ENCODE measurements at places on chromosomes 1 and 21.

DNA sequence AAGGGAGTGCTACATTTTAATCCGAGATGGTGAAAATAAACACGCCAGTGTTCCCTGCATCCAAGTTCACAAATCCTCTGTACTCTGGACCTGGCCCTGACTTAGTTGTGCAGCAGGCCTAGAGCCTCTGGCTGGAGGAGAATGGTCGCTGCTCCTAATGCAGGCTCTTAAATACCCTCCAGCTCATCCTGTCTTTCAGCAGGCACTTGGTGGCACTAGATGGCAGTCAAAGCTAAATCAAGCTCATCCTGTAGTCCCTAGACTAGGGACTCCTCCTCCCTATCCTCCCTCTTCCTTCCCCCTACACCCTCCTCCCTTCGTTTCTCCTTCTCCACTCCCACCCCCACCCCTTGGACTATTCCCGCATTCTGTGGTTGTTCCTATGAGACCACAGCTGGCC, 41.6 kb upstream of the MTR start:
- DNase-seq, result no peak

GRCh38 chr1:66336641-66336990, 197.3 kb upstream of the SGIP1 start:
- DNase-seq, result no peak

DNA sequence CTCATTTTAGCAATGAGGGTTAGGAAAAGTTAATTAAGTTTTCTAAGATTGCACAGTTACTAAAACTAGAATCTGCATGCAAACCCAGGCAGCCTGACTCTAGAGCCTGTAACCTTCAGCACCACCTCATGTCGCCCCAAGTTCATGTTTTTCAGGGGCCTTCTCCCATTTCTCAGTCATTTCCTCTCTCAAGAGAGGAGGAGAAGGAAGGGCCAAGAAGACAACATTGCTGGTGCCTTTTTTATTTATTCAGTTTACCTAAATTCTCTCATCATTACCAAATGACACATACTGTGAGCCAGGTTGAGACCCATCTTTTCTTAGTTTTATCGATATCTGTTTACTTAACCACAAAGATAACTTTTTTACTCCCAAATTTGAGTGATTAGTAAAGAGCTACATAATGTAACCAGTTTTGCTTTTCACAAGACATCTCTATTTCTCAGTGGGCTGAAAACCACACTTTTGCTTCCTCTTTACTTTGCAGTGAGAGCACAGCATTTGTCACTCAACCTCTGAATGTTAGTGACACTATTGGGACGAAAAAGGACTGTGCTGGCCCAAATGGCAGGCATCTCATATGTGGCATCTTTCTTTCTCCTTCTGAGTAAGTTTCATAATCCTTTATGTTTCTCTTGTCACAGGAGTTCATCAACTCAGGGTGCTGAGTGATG, at the start of gene CD101:
TSS of gene CD101 (plus strand) at position 507 of the 674 bp plus-strand sequence. CDS start at position 565, 58 bp downstream.
- no peak for DNase-seq

DNA sequence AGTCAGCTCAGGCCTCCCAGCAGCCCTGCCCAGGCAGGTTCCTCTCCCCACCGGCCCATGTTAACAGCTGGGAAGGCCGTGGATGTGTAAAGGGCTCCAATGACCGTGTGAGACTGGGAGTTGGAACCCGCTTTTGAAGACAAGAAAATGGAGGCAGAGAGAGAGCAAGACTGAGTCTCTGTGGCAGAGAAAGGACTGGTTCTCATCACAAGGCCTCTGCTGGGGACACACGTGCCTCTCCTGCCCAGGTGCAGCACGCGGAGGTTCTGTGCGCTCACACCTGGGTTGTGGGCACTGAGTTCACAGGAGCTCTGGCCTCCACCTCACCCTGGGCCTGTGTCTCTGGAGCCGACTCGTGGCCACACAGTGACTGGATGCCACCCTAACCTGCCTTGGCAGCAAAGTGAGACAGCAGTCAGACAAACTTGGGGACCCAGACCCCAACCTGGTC, 27.0 kb downstream of the RUNX3 start:
- DNase-seq, result no peak

DNA sequence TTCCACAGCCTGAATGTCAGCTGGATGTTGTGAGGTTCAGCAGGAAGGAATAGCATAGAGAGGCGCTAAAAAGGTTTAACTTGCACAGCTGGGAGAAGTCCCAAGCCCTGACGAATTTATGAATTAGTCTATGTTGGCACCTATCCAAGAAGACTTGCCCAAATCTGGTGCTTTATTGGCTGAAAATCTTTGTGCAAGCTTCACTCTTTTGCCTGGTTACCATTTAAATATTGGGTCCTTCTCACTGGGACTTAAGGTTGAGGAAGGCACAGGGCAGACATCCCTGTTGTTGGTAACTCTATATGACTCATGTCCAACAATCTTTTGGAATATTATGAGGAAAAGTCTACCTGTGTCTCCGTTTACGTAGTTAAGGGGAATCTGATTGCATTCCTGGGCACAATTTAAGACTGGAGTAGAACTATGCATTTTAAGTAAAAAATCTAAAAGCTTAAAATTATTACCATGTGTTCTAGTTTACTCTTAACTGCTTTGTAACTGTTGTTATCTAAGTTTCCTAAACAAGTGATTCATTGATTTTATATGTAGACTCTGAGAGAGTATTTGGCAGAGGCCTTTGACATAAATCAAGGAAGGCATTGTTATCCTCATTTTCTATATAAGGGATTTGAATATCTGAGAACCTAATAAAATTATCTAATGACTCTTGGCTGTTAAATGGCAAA, 181.7 kb upstream of the DPYD start:
- no peak for DNase-seq

DNA sequence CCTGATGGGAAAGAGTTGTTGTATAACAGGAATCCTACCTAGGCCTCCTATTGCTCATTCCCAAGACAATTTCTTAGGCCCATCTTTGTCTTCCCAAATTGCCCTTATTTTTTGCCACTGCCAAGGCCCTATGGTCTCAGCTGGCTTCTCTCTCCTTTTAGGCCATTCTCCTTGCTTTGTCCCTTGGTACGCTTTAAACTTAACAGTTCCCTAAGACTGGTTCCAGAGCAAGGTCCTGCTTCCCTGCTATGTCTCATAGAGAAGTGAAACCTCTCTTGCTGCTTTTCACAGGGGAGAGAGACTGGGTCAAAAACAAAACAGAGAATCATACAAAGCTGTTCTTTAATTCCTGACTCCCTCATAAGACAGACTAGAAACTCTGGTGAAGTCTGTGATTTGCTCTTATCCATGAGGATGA, 77.1 kb downstream of the XCL2 start:
- no peak for DNase-seq

- DNase-seq, result no peak
Observed at GRCh38 chr1:29642519-29642918, 406.2 kb downstream of the PTPRU start.

- no peak for DNase-seq
Observed at GRCh38 chr1:223724376-223724775, 12.0 kb downstream of the CAPN2 start.

- DNase-seq, result no peak
Observed at GRCh38 chr1:229579059-229579673, 20.7 kb upstream of the ABCB10 start.

All from central memory CD4-positive, alpha-beta T cell (primary cell).